ENCODE measurements at places on chromosomes 3 and 15. TPM values are rescaled to one million over a fixed set of nuclear protein-coding genes. Genes with fewer than 3 reads are reported as not detected.

Gene FRMD4B
- 0.14 TPM for total RNA-seq

Gene CPLX3
- total RNA-seq = not detected

Gene PLSCR5
- total RNA-seq = not detected

Gene SCAANT1
- not detected for total RNA-seq

Gene CDHR4
- total RNA-seq = under 0.01 TPM

Gene GNAT1
- total RNA-seq = not detected

Gene REC114
- total RNA-seq = not detected

Gene DZIP1L
- total RNA-seq = 29.4 TPM

Gene SEMA6D
- total RNA-seq = 22.9 TPM

Gene CACNA1D
- 0.14 TPM for total RNA-seq

Gene AMOTL2
- 92.3 TPM for total RNA-seq

Gene SAXO2
- 0.65 TPM for total RNA-seq

Gene SAMMSON
- not detected for total RNA-seq

Gene CYP1A1
- total RNA-seq = 0.71 TPM

Gene GREM1
- total RNA-seq = 307 TPM

Gene KLHL6
- under 0.01 TPM for total RNA-seq

Gene ADCY5
- total RNA-seq = 0.46 TPM

Gene MINDY2
- total RNA-seq = 15.3 TPM

Gene SELENOT
- total RNA-seq = 106 TPM

Gene SPINK8
- total RNA-seq = not detected

Gene FETUB
- not detected for total RNA-seq

Gene CACNA2D2
- total RNA-seq = 0.09 TPM

Gene ROBO1
- total RNA-seq = 98.5 TPM

Gene RAF1
- total RNA-seq = 114 TPM

Gene C2CD4A
- not detected for total RNA-seq

Gene TRH
- not detected for total RNA-seq

Gene CTXN2
- not detected for total RNA-seq

Gene CSTA
- total RNA-seq = 8.0 TPM

Gene SGO1
- total RNA-seq = 0.57 TPM

Gene ZNF80
- not detected for total RNA-seq

Gene ALPK3
- under 0.01 TPM for total RNA-seq

Gene NRROS
- 0.46 TPM for total RNA-seq

Gene LINGO1
- not detected for total RNA-seq

Gene IGF2BP2
- 28.8 TPM for total RNA-seq

Gene SAMD7
- total RNA-seq = not detected

Gene IL5RA
- total RNA-seq = not detected

Gene TMEM158
- 35.7 TPM for total RNA-seq

Gene UPK1B
- total RNA-seq = under 0.01 TPM

Gene GXYLT2
- total RNA-seq = 34.8 TPM

Gene SPINT1
- 0.18 TPM for total RNA-seq

Gene UCN2
- total RNA-seq = 0.83 TPM

Gene GABRR3
- 0.09 TPM for total RNA-seq

Gene SELENOS
- total RNA-seq = 72.7 TPM

Gene DIS3L
- total RNA-seq = 26.7 TPM

Gene ADAMTS17
- total RNA-seq = 0.09 TPM

Gene POMGNT2
- 17.9 TPM for total RNA-seq

Gene GPR149
- total RNA-seq = not detected

Gene ACKR4
- total RNA-seq = 1.4 TPM

Gene SERINC4
- total RNA-seq = 0.09 TPM

Gene LMOD3
- total RNA-seq = 0.14 TPM

Gene LDHAL6B
- not detected for total RNA-seq

Gene KBTBD13
- total RNA-seq = not detected

Gene GLDN
- total RNA-seq = 75.1 TPM

Gene PP2D1
- total RNA-seq = not detected

Gene ZNF501
- total RNA-seq = 4.0 TPM

Gene SCN5A
- 0.37 TPM for total RNA-seq
